ENCODE measurements at places on chromosomes 12 and 14.

DNA sequence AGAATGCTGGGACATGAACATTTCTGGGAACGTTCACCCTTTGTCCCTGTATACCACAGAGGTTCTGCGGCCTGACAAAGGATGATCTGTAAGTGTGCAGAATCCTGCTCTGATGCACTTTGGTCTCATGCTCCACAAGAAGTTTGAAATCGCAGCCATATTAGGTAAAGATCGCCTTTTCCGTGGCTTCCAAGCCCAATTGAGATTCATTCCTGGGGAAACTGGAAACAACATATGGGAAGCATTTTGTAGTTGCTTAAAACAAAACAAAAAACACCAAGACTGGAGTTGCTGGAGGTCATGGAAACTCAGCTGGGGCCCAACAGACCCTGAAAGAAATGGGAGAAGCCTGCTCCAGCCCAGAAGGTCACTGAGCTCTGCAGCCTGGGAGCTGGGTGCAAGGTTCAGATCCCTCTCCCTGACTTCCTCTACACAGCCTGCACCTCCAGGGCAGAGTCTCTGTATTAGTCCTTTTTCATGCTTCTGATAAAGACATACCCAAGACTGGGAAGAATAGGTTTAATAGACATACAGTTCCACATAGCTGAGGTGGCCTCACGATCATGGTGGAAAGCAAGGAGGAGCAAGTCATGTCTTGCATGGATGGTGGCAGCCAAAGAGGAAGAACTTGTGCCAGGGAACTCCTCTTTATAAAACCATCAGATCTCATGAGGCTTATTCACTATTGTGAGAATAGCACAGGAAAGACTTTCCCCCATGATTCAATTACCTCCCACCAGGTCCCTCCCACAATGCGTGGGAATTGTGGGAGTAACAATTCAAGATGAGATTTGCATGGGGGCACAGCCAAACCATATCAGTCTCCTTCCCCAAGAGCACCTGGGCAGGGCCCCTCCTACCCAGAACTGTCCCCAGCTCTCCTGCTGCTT lies 60.8 kb upstream of the CHGA start:
- DNase-seq, result no peak

DNA sequence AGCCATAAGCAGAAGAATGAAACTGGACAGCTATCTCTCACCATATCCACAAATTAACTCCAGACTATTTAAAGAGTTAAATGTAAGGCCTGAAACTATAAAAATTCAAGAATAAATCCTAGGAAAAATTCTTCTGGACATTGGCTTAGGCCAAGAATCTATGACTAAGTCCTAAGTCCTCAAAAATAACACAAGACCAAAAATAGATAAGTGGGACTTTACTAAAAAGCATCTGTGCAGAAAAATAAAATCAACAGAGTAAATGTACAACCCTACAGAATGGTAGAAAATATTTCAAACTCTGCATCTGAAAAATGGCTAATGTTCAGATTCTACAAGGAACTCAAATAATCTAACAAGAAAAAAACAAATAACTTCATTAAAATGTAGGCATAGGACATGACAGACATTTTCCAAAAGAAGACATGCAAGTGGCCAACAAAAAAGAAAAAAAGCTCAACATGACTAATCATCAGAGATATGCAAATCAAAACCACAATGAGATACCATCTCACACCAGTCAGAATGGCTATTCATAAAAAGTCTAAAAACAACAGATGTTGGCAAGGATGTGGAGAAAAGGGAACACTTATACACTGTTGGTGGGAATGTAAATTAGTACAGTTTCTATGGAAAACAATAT lies 61.0 kb upstream of the PPFIA2 start:
- DNase-seq, result no peak

- DNase-seq, result no peak
Measured at GRCh38 chr12:12899530-12900380, 8.4 kb downstream of the GPRC5A start.

GRCh38 chr12:122311696-122312095 lies 45.4 kb upstream of the VPS33A start:
- no peak for DNase-seq

- no peak for DNase-seq
Measured at GRCh38 chr12:82725741-82726140, 39.0 kb downstream of the TMTC2 start.

DNA sequence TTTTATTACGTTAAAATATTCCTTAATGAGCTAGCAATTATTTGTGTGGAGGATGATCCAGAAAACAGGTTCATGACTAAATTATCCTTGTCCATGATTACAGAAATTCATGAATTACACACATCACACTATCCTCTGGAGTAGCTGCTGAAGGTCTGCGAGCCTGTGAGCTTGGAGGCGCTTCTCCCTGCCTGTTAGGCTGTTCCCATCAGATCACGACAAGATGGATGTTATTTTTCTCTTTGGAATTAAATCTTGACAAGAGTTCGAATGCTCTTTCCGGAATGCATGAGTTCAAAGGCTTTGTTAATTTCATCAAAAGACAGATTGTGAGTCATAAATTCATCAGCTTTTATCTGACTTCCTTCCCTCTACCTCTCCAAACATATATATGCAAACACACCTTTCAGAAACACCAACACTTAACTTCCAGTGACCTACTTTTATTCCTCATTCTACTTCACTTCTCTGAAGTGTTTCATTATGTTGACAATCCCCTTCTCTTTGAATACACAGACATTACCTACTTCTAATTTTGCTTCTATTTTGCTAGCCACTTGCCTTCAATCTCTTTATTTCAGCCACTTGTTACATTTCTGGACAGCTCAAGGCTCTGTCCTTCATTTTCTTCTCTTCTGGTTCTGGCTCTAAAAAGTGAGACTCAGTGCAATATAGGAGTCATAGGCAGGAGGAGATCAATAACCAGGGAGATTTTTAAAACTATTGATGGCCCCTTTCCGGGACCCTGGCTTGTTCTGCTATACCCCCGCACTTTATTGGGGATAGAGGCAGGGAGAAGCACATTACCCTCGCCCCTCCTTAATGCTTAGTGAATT lies 274.6 kb downstream of the BTG1 start:
- DNase-seq, result no peak

- no peak for DNase-seq
Measured at GRCh38 chr12:2082321-2082720, 29.5 kb downstream of the CACNA1C start.

DNA sequence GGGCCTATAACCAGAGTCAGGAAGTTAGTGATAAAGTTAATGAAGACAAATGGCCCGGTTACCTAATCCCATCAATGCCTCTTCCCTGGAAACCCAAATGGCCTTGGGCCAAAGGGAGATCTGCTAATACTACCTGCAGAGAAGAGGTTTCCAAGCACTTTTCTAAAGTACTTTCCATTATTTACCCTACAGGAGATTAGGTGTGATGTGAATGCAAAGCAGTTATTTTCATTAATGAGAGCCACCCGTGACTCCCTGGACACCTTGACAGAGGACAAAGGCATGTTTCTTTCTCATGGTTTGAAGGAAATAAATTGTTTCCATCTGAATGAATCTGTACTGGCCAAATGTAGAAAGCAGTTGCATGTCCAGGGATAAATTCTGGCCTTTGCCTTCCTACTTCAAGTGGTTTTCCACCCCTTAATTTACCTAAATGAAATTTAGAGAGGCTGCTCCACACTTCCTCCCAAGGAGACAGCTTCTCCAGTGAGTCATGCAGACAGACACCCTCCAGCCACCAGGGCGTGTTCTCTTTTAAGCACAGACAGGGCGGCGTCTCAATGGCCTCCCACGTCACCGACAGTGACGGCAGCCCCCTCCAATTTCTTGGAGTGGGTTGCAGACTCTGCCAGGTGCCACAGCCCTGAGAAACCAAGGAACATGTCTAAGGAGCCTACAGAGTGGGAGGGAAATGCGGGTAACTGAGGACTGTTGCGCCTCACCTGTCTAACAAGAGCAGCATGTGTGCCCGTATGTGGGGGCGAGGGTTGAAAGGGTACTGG lies 43.9 kb upstream of the GNPNAT1 start:
- no peak for DNase-seq

Data from ascending aorta (tissue), 2 donors.